NCI-H748 treated with DMSO at 0.1 percent for 48 hours (cell line): ENCODE measurements at places on chromosomes 3 and 15.

DNA sequence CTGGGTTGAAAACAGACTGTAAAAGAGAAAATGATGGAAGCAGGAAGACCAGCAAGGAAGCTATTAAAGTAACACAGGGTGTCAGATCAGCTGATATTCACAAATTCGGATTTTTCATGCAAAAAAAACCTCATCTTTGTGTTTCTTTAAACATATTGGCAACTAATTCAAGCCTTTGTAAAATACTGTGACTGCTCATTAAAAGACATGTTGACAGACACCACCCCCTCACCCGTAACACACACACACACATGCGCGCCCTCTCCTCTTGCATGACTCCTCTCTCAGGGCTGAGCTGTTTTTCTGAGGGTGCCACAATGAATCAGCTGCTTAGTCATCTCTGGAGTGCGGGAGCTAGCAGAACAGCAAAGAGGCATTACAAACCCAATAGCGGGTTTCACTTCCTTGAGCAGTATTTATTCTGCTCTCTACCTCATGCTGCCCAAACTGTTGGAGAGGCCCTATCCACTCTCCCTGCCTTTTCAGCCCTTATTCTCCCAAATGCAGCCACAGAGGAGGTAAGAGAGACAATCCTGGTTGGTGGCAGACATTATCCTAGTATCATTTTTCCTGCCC lies 35.8 kb upstream of the CCDC80 start:
- DNase-seq: no peak

DNA sequence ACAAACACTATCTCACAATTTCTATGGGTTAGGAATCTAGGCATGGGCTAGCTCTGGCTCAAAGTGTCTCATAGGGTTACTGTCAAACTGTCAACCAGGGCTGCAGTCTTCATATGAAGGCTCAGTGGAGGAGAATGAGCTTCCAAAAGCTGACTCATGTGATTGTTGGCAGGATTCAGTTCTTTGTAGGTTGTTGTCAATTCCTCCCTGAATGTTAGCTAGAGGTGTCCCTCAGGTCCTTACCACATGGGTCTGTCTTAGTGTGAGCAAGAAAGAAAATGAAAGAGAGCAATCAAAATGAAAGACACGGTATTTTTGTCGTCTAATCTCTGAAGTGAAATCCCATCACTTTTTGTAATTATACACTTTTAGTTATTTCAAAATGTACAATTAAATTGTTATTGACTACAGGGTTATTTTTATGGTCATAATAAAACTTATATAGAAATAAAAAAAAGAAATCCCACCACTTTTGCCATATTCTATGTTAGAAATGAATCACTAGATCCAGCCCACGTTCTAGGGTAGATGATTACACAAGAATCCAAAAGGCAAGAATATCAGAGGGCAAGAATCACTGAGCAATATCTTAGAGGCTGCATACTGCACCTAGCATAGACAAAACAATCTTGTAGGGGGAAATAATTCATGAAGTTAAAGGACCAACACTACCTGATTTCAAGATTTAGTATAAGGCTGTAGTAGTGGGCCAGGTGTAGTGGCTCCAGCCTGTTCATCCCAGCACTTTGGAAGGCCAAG lies 8.4 kb downstream of the ACSBG1 start:
- no peak for DNase-seq

DNA sequence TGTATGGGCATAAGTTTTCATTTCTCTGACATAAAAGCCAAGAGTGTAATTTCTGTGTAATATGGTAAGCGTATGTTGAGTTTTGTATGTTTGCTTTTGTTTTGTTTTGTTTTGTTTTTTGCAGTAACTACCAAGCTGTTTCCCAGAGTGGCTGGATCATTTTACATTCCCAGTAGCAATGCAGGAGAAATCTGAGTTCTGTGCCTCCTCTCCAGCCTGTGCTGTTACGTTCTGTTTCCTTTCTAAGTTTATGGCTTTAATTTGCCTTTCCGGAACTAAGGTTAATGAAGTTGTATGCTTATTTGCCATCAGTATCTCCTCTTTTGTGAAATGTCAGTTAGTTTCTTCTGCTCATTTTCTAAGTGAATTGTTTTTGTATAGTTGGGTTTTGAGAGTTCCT lies 307.8 kb downstream of the GABRG3 start:
- no peak for DNase-seq

GRCh38 chr15:45795440-45796069 lies 160.7 kb downstream of the SQOR start:
- peak; percentile 74 for DNase-seq

DNA sequence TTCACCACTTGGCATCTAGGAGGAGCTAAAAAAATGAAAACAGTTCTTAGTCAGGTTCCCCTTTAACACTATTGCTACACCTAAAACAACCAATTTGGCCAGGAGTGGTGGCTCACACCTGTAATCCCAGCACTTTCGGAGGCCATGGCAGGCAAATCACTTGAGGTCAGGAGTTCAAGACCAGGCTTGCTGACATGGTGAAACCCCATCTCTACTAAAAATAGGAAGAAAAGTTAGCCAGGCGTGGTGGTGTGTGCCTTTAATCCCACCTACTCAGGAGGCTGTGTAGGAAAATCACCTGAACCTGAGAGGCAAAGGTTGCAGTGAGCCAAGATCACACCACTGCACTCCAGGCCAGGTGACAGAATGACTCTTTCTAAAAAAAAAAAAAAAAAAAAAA lies 124.1 kb downstream of the DGKG start:
- no peak for DNase-seq

- DNase-seq: no peak
Observed at GRCh38 chr3:165855581-165855980, 18.4 kb upstream of the BCHE start.

DNA sequence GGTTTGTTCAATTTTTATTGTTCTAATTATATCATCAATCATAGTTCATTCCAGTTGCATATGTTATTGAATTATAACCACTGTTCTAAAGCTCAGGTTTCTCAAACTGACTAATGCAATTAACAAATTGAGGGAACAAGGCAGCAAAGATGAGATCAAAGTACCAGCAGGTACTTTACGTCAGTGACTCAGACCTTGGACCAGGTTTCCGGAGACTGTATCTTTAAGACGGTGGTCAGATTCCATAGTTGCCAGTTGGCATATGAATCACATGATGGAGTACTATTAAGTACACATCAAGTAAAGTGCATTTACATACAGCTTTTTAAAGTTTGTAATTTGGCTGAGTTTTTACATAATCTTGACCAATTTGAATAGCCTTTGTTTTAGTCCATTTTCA lies 583.6 kb upstream of the ROBO2 start:
- no peak for DNase-seq

GRCh38 chr15:72785432-72785831 lies 1.9 kb upstream of the ADPGK start:
- DNase-seq: no peak
